Stimulated activated CD4-positive, alpha-beta T cell treated with anti-CD3 and anti-CD28 coated beads, TNF-alpha, amount 100 ng/mL, for 24 hours (primary cell): ENCODE measurements at places on chromosomes 7 and 10.

- DNase-seq = no peak
Observed at GRCh38 chr10:44974082-44974627, 4.5 kb downstream of the DEPP1 start.

- no peak for DNase-seq
Observed at GRCh38 chr10:111954386-111954785, 229.2 kb downstream of the GPAM start.

GRCh38 chr7:142720172-142720773 lies 29.0 kb upstream of the PRSS1 start:
- DNase-seq = no peak

DNA sequence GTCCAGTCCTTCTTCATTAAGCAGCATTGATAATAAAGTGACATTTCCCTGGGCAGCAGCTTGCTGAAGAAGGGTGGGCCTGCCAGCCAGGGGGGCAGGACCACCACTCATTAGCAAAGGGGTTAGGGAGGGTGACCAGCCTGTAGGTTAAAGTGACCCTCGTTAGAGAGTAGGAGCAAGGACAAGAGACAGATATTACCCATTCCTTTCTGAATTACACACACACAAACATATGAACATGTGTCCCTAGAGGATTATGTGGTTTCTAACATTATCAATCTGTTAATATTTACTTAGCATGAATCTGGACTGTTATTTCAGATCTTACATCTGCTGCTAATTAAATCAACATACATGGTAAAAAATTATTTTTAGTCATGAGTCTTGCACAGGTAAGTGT lies 88.9 kb downstream of the CTTNBP2 start:
- DNase-seq = no peak

DNA sequence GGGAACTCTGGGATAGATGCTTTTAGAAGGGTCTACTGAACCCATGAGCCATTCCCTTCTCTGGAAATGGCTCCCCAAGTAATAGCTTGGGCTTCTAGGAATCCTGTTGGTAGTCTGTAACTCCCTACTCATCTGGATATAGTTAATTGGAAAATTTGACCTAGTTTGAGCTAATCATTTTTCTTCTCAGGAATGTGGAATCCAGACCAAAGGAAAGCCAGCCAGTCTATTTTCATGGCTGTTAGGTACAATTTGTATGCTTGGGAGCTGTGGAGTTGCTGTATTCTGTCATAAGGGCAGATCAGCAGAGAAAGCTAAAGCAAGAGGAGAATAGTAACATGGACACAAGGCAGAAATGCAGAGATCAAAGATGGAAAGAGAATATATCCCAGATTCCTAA lies 71.6 kb upstream of the C1GALT1 start:
- DNase-seq = no peak

DNA sequence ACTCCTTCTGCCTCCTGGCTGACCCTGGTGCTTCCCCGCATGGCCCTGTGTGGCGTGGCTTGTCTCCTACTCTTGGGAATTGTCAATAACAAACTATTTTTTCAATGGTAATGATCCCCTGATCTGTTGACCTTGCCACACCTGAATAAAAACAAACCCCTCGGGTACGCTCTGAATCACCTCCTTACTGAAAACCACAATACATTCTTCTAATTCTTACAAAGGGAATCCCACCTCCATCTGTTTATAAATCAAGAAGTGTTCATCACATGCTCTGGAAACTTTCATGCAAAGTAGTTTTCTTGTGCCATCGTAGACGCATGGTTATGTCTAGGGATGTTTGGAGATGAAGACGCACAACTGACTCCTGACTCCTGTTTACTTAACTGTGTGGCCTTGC lies 245.8 kb downstream of the FRMD4A start:
- DNase-seq = no peak

GRCh38 chr7:107816011-107816566 lies 13.1 kb upstream of the SLC26A3 start:
- no peak for DNase-seq

DNA sequence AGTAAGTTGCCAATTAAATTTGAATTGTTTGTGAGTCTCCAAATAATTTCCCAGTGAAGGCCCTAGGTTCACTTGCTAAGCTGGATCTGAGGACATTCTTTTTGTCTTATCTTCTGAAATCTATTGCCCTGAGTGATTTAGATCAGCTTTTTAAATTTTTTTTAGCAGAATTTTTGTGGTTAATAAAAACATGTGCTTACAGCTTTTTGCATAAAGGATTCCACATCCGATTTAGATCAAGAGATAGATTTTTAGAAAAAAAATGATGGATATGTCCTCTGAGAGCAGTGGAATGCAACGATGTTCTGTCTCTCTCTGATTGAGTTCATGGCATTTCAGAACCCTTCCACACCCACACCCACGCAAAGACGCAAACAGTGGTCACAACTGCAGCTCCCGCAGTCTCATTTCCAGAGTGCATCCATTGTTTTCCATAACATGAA lies 358.8 kb downstream of the SUGCT start:
- DNase-seq = no peak

DNA sequence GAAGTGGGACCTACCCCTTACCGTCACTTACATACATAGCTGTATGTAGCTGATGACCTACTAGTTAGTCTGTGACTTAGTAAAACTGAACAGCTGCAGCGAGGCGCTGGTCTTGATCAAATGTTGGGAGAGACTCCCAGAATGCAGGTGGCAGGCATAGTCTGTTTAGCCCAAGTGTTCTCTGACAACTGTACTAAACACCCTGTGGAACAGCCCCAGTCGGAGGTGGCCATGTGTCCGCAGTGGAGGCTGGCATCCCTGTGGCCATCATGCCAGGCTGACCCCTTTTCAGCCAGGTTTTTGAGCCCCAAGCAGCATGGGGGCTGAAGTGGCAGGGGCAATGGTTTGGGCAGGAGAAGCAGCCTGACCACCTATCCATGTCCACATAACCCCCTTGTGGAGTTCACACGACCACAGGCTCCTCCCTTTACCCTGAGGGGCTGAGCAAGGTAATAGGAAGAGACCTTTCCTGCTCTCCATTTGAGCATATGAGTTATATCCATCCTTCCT lies 7.2 kb downstream of the ADCY1 start:
- DNase-seq = no peak

DNA sequence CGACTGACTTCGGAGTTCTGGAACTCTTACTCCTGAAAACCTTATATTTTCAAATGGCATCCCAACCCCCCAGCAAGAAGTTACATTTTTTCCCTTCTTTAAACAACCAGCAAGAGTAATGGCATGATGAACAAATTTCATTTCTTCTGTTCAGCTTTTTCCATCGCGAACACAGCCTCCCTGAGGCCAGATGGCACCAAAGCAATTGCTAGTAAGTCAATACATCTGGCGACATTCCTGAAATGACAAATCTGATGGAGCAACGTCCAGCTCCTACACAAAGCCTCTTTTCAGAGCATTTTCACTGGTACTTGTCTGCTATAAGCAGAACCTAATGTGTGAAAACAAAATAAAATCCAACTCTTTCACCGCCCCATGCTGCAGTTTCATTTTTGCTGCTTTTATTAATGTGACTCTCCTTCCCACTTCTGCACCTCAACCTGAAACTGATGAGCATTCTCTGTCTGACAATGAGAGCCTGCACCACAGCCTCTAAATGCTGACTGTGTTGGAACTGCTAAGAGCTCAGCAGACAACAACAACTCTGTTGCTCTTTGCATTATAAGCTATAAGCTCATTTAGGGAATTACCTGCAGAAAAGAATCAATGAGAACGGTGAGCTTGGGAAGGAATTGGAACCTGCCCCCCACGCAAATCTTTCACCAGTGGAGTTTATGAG lies 229.8 kb downstream of the FGFR2 start:
- no peak for DNase-seq

DNA sequence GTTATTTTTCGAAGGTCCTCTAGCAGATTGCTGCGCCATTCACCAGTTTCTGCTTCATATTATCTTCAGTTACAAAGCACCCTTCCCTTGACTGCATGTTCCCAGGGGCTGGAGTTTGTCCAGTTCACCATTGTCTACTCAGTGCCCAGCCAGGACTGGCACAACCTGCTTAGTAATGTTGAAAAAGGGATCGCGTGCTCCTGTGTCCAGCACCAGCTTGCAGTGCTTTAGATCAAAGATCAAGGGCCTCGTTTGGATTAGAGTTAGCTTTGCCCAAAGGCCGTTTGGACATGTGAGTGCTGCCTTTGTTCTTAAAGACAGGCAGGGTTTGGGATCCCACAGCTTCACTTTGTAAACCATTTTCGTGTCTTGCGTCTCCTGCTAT lies 867 bp downstream of the ATP6V0E2 start:
- DNase-seq = no peak

- no peak for DNase-seq
Observed at GRCh38 chr10:103626178-103626577, 132.7 kb downstream of the NEURL1 start.

GRCh38 chr10:97798958-97799610 lies 27.3 kb upstream of the SFRP5 start:
- DNase-seq = no peak

- DNase-seq = no peak
Observed at GRCh38 chr7:21044384-21044783, 257.7 kb upstream of the SP8 start.

DNA sequence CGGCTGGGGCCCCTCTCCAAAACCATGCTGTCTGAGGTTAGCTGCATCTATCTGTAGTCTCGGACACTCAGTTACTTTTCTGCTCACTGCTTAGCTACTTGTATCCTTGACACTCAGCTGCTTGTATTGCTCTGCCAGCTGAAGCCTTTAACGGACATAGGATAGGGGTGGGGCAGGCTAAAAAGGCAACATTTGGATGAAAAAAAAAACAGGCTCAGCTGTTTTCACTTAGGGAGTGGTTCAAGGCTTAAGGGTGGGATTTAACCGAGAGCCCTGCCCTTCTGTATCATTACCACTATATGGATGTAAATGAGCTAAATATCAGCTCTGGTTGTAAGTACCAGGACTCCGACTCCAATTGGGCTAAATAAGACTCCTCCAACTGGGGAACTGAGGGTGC lies 28.6 kb downstream of the LSMEM1 start:
- DNase-seq = no peak

- no peak for DNase-seq
Observed at GRCh38 chr10:16968416-16969041, 151.3 kb upstream of the RSU1 start.

DNA sequence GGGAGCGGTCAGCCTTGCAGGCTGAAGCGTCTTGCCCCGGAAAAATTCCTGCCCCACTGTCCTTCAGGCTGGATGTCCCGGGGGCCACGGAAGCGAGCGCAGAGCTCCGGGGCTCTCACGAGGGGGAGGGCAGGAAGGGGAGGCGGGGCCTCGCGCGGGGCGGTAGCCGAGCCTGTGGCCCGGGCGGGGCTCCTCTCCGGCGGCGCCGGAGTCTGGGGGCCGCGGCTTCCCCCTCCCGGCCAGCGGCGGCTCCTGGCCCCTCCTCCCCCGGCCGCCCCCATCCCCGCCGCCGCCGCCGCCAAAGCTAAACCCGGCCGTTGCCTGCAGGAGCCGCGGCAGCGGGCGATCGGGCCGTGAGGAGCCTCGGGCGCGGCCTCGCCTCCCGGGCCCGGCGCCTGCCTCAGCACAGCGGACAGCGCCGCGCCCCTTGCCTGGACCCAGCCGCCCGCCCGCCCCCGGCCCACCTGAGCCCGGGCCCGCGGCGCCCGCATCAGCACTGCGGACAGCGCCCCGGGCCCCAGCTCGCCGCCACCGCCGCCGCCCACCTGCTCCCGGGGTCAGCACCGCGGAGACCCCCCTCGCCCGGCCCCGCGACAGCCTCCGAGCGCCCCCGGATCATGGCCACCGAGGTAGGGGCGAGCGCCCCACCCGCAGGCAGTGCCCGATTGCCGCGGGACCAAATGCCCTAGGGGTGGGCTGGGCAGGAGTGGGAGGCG lies at the start of gene GOLGA7B:
Gene GOLGA7B, plus strand, starts transcription at position 157 of the 716 bp plus-strand sequence. Its CDS starts 461 bp downstream, at position 618.
- no peak for DNase-seq

DNA sequence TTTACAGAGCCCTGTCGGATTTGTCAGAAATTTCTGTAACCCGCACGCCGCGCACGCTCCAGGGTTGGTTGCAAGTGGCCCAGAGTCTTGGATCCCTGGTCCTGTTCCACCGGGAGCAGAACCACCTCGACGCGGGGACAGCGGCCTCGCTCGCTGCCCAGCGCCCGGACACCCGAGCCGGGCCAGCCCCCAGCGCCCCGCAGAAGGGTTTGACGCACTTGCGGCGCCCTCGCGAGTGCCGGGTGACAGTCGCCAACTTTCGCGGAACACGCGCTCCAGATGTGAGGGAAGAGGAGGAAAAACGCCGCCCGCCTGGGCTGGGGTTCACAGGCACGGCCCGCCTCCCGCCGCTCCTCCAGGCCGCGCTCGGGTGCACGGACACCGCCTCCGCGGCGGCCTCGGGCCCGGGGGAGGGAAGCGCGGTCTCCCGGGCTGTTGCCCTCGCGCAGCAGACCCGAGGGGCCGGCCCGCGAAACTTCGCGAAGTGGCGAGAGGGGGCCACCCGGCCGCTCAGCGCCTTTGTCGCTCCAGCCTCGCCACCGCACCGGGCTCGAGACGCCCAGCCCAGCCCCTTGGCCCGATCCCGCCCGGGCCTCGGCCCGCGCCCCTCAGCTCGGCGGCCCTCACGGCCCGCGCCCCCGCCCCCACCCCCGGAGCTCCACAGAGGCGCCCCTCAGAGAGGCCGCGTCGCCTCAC lies 514 bp downstream of the RNF216 start:
- peak; percentile 43 for DNase-seq

DNA sequence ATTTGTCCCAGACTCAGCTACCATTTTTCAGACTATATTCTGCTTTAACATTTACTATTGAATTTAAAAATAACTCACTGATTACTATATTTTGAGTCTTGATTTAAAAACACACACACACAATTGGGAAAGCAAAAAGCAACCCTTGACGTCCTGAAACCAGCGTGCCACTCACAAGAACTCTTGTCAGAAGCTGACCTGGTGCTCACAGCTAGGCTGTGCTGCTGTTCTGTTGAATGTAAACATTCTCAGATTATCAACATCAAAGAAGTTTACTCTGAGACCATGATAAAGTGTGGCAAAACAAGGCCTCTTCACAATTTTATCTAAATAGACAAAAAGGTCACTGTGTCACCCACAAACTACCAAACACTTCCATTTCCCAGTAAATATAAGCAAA lies 62.6 kb upstream of the CACNA2D1 start:
- no peak for DNase-seq

DNA sequence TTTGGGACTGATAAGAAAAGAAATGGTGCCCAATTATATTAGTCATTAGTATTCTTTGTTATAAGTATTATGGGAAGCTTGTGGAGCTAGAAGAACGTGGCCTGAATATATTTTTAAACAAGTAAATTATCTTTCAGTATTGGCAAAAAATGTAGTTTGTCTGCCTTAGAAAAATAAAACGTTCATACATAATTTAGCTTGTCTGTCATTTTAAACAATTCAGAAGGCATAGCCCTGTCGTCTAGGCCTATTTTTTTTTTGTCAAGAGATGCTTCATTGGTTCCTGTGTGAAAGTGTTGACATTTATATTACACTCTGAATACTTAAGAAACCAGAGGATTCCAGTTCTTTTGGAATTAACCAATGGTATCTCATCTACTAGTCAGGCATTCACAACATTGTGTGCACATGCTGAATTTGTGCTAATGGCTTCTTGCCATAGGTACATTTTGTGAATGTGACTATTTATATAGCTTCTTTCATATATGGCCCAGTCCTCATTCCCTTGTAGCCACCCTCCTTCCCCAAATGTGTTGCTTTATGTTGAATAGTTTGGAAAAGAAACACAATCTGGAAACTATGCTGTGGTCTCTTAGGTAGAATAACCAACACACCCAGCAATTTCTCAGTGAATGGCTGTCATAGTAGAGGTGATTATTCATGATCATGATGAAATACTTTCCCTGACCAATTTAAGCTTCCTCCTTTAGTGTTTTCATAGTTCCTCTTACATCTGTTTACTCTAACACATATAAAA lies 435.8 kb downstream of the EXOC4 start:
- DNase-seq = no peak

GRCh38 chr10:66773472-66773817 lies 152.4 kb upstream of the LRRTM3 start:
- no peak for DNase-seq
